ENCODE measurements at places on chromosomes 5 and 9. TPM values are rescaled to one million over a fixed set of nuclear protein-coding genes. Genes with fewer than 3 reads are reported as not detected.

FUT7 gene
- not detected for polyA plus RNA-seq

- DNase-seq = no peak
Observed at GRCh38 chr5:15897656-15898055, 281.9 kb downstream of the MARCHF11 start.

DNA sequence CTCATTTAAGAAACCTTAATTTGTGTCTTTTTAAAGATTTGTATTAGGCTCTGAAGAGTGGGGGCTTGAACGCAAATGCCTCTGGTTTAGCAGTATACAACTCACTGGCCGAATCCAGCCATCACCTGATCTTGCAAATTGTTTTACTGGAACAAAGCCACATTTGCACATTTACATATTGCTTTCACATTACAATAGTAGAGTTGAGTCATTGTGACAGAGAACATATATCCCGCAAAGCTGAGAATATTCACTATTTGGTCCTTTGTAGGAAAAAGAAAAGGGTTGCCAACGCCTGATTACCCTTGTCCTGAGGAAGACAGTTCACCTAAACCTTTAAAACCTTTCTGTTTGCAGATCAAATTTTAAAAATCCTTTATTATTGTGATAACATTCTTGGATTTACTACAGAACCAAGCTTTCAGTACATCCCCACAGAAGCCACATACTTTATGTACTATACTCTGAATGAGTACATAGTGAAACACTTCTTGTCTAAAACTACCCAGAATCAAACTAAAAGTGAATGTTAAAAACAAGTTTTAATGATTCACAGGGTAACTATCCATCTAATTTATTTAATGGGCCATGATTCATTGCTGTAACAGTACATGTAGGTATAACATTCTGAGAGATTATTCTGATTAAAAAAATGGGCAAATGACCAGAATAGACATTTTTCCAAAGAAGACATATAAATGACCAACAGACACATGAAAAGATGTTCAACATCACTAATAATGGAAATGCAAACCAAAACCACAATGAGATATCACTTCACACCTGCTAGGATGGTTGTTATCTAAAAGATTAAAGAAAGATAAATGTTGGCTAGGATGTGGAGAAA lies 161.0 kb downstream of the SLC25A46 start:
- no peak for DNase-seq

- no peak for DNase-seq
Observed at GRCh38 chr5:15013654-15014463, 142.3 kb upstream of the ANKH start.

DNA sequence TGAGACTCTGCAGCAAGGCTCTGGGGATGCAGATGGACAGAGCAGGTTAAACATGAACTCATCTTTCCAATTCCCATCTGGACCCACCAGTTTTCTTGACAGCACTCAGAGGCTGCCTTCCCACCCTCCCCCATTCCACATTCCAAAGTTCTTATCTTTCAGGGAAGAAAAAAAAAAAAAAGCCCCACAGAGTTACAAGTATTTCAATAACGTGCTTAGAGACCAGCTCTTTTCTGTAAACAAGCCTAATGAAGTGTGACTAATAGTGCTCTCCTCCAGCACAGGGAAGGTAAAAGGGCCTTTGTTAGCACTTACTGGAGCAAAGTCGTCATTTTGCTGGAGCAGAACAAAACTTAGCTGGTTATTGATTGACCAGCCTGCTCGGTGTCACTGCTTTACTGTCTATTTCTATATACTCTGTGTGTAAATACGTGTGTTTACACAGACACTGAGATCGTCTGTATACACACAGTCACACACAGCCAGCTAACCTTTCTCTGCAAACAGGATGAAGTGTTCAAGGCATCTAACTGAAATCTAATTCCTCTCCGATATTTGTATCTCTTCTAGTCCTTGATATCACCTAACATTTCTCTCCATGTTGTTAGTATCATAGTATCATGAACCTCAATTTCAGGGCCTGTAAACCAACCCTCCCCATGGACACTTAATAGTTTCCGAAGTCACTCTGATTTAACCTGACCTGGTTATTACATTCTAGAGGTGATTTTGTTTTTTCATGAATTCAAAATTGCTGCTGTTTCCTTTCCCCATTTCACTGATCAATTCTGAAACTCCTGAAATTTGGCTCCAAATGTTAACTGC lies 84.9 kb downstream of the ZNF608 start:
- DNase-seq = no peak

SNCB gene
- polyA plus RNA-seq = 0.34 TPM

PCDHGA11 gene
- 0.72 TPM for polyA plus RNA-seq

GOLM1 gene
- polyA plus RNA-seq = 3.6 TPM

GRCh38 chr9:94912700-94913249 lies 186.3 kb downstream of the AOPEP start:
- DNase-seq = no peak

DNA sequence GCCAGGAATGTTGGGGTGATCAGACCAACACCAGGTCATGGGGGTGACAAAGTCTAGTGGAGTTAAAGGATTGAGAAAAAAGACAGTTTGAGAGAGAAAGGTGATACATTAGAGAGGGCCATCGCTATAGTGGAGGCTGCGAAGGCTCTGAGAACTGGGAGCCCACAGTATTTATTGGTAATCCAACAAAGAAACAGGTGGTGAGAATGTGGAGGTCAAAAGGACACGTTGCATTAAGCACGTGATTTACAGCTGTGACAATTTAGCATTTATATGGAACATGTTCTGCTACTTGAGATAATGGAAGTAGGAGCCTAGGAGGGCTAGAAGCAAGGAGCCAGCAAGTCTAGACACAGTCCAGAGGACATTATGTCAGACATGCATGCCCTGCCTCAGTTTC lies 2086.5 kb upstream of the C9orf72 start:
- no peak for DNase-seq

DNA sequence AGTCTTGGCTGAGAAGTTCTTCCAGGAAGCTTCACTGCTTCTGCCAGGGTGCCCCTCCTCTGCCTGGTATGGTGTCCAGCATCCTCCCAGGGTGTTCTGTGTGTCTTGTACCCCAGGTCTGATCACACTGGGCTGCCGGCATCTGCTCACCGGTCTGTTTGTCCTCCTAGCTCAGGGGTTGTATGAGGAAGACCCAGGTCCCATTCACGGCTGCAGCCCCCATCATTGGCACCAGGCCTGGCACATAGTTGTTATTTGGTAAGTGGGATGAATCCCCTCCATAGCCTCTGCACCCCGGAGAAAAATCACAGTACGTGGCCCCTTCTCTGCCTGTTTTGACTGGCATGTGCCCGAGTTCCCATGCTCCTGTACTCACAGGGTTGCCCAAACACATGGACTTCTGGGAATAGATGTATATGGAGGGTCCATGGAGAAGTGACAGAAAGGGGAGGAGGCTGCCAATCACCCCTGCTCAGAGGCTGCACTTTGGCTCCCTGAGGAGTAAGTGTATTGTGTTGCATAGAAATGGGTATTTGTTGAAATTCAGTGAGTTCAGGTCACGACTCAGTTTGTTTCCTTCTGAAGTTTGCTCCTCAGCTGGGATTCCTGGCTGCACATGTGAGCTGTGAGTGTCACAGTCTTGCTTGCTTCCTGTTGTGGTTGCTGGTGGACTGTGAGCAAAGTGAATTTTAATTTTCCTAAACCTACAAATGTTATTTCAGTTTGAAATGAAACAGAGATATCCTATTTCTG lies 96.2 kb downstream of the HSPA4 start:
- DNase-seq = no peak

KIF12 gene
- polyA plus RNA-seq = 0.03 TPM

CTNND2 gene
- polyA plus RNA-seq = 0.09 TPM

DNA sequence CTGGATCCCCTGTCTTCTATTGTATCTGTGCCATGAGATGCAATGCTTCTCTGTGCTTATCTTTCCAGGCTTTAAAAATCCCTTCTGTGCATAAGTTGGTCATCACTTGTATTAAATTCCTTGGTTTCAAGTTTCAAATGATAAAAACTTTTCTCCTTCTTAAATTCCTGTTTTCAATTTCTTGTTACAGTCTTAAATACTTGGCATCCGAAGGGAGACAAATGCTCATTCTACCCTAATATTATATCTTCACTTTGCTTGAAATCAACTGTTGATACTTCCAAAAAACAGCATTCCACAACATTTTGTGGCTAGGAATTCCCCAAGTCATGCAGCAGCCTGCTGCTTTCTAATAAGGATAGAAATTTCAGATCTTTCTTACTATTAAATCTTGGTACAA lies 413.2 kb upstream of the ACTBL2 start:
- no peak for DNase-seq

SLCO6A1 gene
- polyA plus RNA-seq = not detected

GRCh38 chr5:91061946-91062562 lies 321.1 kb downstream of the ARRDC3 start:
- DNase-seq = no peak

GRCh38 chr9:79681576-79681975 lies 109.8 kb downstream of the TLE4 start:
- DNase-seq = no peak

GRCh38 chr5:96993760-96994159 lies 57.9 kb downstream of the LNPEP start:
- DNase-seq = no peak

- no peak for DNase-seq
Observed at GRCh38 chr9:32423371-32423770, 38.9 kb downstream of the ACO1 start.

BASP1 gene
- polyA plus RNA-seq = 1.2 TPM

- DNase-seq = no peak
Observed at GRCh38 chr5:138783976-138784375, 30.8 kb downstream of the CTNNA1 start.

TEX48 gene
- polyA plus RNA-seq = not detected

DNA sequence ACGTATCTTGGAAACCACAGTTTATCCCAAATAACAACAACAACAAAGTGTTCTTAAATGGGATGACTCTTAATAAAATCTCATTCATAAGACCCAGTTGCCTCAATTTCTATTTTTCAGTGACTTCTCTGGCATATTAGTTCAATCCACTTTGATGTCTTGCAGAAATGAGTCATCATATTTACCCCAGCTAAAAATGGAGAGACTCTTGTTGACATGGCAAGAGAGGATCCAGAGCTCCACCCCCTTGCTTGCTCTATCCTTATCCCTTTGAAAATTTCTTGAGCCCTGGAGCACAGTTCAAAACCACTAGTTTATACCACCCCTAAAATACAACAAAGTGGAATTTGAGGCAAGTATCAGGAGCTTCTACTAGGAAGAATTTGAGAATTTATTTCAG lies 20.8 kb downstream of the VCAN start:
- no peak for DNase-seq

DNA sequence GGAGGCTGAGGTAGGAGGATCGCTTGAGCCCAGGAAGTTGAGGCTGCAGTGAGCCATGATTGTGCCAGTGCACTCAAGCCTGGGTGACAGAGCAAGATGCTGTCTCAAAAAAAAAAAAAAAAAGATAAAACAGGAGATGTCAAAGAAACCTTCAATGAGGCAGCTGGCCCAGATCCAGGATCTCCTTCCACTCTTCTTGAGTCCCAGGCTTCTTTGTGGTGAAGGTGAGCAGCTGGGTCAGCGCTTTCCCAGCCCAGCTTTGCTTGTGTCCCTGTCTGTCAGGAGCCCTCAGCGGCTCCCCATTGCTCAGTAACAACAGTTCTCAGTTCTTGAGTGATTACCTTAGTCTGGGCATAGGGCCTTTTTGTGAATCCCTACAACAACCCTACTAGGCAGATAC lies 69.4 kb upstream of the PSD2 start:
- no peak for DNase-seq

GRCh38 chr9:113501129-113501686 lies 37.7 kb downstream of the RGS3 start:
- DNase-seq = no peak

- DNase-seq = no peak
Observed at GRCh38 chr5:1875843-1876659, 6.7 kb downstream of the IRX4 start.

- DNase-seq = peak; percentile 39
Observed at GRCh38 chr5:41925555-41925951, 472 bp downstream of the FBXO4 start.

DNA sequence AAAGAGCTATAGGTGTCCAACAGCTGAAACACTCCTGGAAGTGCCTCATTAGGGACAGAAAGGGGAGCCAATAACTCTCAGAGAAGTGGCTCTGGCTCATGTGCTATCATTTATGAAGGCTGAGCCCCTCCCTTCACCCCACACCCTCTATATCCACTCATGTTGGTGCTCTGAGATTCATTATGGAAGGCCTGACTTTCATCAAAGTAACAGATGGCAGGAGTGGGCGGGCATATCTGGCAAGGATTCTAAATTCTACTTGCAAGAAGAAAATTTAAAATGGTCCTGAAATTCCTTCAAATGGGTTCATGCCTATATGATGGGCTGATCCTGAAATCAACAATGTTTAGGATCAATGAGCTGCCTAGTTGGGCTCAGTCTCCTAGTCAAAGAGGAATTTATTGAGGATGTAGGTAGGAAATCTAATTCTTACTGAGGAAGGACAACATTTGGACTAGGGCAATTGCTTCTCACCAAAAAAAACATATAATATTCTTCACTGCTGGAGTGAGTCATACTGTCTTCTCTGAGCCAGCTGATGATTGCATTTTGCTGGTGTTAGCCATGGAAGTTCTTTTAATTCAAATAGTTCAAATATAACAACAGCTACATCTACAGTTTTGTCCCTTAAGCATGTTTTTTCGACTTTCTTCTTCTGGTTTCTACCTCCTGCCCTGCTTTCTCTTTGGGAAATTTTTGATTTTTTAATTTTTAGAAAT lies 23.5 kb downstream of the NMRK1 start:
- DNase-seq = no peak

- no peak for DNase-seq
Observed at GRCh38 chr5:50702615-50703366, 36.4 kb downstream of the PARP8 start.

SPINK6 gene
- polyA plus RNA-seq = not detected

DNA sequence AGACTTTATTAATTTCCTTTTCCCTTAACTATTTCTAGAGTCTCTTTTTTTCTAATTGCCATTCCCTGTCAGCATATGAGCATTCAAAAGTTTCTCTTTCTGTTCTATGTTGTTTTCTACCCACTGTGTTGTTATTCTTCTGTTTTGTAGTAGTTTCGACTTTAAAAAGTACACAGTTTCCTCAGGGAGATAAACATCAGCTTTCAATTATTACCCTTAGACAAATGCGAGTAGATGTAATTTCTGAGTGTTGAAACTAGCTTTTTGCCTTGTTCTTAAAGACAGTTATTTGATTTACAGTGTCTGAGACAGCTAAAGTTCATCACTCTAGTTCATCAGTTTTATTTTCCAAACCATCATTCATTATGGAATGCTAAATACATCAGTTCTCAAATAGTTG lies 19.5 kb downstream of the MTREX start:
- no peak for DNase-seq

FOXD4L3 gene
- polyA plus RNA-seq = not detected

CCL27 gene
- 0.31 TPM for polyA plus RNA-seq

DNA sequence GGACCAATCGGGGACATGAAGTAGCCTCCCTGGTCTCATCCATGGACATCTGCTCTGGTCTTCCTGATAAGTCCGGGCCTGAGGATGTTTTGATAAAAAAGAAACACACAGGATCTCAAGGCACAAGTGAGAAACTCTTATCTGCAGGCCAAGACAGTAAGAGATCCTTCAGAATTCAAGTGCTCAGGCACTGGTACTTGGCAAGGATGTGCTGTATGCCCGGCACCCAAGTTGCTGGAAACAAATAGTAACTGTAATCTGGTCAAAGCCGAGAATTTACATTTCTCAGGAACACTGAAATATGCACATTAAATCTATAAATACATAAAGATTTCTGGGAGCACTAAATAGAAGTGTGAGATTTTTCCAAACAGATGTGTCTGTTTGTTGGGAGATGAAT lies 165.7 kb downstream of the SPOCK1 start:
- DNase-seq = no peak

- no peak for DNase-seq
Observed at GRCh38 chr9:93507768-93508167, 54.4 kb upstream of the FAM120AOS start.

PRELID1 gene
- 201 TPM for polyA plus RNA-seq

- no peak for DNase-seq
Observed at GRCh38 chr9:3826178-3826577, 300.4 kb upstream of the RFX3 start.

B4GALT1 gene
- 17.8 TPM for polyA plus RNA-seq
